ENCODE measurements at places on chromosomes 4 and X.

- no peak for DNase-seq
Observed at GRCh38 chr4:188300385-188300784, 161.1 kb downstream of the TRIML1 start.

DNA sequence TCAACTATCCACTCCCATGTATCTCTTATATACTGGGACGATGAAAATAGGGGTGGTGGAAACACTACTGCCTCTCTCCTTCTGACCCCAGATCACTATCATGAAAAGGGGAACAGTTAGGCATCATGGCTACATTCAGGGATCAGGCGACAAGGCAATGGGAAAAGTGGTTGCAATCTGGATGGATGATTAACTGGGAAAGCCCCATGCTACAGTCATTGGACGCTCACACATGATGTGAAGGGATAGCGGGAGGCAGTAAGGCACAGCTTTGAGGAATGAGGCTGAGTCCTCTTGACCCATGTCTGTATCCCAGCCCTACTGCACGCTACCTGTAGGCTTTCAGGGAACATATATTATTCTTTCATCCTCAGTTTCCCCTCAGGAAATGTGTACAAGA, 10.2 kb downstream of the GASK1B start:
- DNase-seq: no peak

DNA sequence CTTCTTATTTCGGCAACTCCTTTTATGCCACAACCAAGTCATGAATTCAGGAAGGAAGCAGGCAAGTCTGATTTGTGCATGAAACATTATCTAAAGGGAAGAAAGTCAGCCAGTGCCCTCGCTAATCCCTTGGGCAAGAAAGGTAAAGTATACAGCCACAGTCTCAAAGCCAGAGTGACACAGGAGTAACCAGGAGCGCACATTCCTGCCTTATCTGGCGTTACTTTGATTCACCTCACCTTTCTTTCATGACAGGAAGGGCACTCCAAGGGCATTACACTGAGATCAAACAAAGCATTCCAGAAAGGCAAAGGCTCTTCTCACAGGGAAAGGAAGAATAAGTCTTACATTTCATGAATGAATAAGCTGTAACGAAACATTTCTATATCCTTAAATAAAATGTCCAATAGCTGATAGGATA, 38.8 kb downstream of the FAT1 start:
- no peak for DNase-seq

GRCh38 chrX:130726661-130727060, 176.3 kb downstream of the ENOX2 start:
- no peak for DNase-seq

DNA sequence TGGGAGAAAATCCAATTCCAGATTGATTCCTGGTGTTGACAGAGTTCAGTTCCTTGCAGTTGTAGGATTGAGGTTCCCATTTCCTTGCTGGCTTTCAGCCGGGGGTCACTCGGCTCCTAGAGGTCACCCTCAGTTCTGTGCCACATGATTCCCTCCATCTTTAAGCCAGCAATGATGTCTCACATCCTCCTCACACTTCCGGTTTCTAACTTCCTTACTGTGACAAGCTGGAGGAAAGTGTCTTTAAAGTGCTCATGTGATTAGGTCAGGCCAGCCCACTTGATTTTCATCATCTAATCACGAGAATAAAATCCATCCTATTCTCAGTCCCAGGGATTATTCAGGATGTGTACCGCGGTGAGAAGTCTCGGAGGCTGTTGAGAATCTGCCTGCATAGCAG, 19.4 kb upstream of the SMIM31 start:
- no peak for DNase-seq

GRCh38 chrX:96835660-96836289, 47.9 kb upstream of the RPA4 start:
- DNase-seq: no peak

- no peak for DNase-seq
Observed at GRCh38 chr4:113113151-113113550, 63.7 kb downstream of the ANK2 start.

DNA sequence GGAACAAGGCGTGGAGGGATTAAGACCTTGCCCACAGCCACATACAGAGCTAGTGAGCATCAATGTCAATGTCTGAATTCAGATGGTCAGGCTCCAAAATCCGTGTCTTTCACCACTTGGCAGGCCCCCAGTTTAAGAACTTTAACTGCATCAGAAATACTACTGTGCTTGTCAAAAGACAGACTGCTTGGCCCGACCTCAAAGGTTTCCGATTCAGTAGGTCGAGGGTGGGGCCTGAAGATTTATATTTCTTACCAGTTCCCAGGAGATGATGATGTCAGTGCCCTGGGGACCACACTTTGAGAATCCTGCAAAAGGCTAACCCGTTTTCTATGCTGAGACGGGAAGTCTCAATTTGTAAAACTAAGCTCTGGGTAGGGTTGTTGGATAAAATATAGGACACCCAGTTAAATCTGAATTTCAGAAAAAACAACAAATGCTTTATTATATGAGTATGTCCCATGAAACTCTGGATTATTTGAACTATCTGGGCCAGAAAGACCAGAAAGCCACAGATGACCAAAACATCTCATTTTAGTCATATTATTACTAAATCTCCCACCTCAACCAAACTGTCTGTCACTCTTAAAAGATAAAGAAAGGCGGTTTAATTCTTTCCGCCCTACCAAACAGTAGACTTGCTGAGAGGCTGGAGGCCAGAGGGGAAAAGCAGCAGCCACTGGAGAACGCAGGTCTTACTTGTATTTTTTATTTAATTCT, 42.7 kb downstream of the GATB start:
- no peak for DNase-seq

GRCh38 chr4:26916195-26916594, 55.6 kb downstream of the STIM2 start:
- no peak for DNase-seq

DNA sequence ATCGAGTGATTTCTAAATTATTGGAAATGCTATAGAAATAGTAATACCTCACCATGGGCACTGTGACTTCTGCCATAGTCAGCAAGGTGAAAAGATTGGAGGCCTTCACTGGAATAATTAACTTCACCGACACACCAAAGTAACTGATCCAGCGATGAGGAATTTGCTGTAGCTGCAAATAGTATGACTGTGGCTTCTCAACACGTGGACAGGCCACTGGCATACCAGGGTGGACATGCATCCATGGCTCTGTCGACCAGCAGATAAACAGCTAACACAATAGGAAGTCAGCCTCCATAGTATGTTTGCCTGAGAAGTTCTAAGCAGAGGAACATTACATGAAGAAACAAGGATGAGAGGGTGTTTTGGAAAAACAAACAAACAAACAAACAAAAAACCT, 10.9 kb upstream of the FAT4 start:
- DNase-seq: no peak

GRCh38 chr4:37976507-37976906, 16.3 kb downstream of the PTTG2 start:
- DNase-seq: no peak

- no peak for DNase-seq
Observed at GRCh38 chr4:48908687-48909086, 2.1 kb upstream of the OCIAD2 start.

DNA sequence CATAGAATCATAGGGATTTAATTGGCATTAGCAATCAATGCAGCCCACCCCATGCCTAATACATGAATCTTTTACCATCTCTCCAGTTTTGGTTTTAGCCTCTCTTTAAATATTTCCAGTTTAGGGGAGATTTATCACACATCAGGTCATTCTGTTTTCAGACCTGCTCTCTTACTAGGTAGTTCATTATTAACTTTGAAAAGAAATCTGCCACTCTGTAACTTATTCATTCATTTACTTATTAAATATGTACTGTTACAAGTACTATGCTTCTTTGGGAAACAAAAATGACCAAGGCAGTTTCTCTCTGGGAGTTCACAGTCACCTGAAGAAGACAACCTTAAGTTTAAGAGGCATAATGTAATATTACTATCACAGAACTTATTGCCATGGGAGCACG, 62.1 kb downstream of the USO1 start:
- DNase-seq: no peak

DNA sequence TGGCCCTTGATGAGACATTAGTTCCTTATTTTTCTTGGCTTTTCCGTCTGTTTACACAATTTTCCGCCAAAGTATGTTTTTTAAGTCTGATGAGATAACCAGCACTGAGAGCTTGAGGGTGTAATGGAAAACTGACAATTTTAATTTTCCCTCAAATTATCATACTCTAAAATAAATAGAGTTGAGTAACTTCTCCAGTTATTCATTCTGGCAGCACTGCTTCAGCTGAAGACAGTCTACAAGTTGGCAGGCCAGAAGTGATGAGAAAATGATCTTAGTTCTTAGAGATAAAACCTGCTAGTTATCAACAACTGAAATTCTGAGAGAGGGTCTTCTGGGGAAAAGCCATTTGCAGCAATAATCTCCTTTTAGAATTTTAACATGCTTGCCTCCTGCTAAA, 241.6 kb upstream of the TET2 start:
- no peak for DNase-seq

- no peak for DNase-seq
Observed at GRCh38 chr4:151469970-151470369, 61.0 kb downstream of the FHIP1A start.

DNA sequence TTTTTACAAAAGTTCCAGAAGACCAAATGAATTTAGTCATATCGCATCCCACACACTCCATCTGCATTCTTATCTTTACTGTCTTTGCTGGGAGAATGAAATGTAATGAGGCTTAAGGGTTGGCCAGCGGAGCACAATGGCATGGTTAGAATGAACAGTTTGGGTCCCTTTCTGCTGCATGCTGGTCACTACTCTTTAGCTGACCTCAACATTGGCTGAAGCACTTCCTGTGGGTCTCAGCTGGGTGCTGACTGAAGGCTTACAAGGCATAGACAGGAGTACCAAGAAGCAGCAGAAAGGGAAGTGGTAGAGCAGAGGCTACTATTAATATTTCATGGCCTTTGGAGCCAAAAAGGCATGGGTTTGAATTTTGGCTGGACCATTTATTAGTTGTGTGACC, 159.4 kb upstream of the GPC4 start:
- DNase-seq: no peak

DNA sequence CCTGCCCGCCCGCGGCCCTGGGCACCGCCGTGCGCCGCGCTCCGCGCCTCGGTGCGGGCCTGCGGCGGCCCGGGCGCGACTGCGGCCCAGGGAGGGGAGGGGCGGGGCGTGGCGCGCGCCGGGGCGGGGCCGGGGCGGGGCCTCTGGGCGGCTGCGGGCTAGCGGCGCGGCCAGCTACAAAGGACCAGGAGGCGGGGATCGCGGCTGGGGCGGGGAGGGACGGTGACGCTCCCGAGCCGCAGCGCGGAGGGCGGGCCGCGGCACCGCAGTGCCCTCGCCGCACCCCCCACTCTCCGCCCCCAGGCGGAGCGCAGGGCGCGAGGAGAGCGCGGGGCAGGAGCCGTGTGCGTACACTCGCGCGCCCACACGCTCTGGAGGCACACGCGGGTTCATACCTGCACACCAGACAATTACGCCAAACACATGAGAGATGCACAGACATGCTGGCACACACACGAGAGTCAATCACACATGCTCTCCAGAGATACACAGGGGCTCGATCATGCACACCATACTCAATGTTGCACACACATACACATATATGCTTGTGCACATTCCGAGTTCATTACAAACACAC, at the start of gene CRMP1:
TSS of gene CRMP1 (minus strand) at position 83 of the 577 bp plus-strand sequence. CDS start 117 bp downstream, outside the sequence.
- no peak for DNase-seq

- no peak for DNase-seq
Observed at GRCh38 chr4:113080050-113080449, 30.6 kb downstream of the ANK2 start.

DNA sequence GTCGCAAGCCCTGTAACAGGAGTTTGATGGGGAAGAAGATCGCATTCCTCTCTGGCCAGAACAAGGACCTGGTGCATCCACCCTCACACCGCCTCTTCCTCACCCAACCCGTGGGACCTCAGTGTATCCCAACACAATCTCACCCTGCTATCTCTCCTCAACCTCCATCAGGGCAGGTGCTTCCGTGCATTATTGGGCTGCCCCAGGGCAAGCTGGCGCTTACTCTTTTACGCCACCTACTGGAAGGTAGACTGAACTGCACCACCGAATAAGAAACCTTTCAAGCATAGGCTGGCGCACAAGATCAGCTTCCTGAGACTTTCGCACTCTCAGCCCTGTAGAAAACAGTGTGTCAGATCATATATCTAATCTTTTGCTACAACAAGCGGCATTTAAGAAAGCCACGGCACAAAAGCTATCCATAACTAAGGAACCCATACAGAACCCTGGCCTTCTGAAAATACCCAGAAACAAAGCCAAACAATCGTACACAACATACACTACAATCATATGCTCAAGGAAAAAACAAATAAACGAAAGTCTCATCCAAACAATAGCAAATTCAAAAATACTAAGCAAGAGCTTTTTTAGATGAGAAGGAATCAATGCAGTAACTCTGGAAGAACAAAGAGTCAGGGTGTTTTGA, 209.3 kb downstream of the UGT8 start:
- no peak for DNase-seq

DNA sequence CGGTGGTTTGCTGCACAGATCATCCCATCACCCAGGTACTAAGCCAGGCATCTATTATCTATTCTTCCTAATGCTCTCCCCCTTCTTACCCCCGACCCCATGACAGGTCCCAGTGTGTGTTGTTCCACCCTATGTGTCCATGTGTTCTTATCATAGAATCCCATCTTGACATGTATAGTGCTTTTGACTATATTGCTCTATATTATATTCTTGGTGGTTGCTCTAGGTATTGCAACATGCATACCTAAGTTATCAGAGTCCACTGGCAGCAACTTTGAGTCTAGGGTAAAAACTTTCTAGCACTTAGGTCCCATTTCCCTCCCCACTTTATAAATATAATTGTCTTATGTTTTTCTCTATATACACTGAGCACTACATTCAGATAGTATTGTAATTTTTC, 170.3 kb downstream of the TBX22 start:
- no peak for DNase-seq

DNA sequence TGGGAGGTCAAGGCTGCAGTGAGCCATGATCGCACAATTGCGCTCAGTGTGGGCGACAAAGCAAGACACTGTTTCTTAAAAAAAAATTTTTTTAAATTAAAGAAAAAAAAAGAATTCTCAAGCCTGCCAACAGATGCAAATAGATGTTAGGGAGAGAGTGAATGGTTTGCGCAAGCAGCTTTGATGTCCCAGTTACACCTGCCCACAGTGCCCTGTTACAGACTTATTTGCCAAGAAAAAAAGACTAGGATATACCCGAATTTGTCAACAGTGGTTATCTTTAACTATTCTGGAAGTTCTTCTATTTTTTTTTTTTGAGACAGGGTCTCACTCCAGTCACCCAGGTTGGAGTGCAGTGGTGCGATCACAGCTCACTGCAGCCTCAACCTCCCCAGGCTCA, 44.3 kb upstream of the UGDH start:
- no peak for DNase-seq

DNA sequence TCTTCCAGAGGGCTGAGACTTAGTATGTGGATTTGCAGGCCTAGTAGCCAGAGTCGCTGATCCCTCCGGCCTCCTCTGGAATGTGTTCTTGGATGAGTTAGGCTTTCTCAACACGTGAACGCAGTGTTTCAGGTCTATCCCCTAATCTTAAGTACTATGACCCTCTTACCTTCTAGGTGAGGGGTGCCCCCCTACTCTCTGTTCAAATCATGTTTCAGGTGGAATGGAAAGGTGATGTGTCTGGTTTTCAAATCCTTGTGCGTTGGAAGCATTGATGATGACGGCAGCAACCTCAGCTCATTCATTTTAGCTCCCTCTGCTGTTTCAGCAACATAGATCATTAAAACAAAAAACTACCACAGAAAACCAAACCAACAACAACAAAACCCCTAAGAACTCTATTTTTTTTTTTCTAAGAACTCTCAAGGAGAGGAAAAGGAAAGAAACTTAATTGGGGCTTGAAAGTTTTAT, 56.4 kb downstream of the RWDD4 start:
- DNase-seq: no peak

- no peak for DNase-seq
Observed at GRCh38 chr4:125397226-125397625, 82.5 kb downstream of the FAT4 start.

All from left forelimb (tissue), 1 donor.